ENCODE measurements at places on chromosomes 12 and 14.
A peak's percentile ranks its signal among the peaks of the same experiment; 100 is the strongest.

- DNase-seq: no peak
Observed at GRCh38 chr14:94679937-94680861, 68.0 kb downstream of the SERPINA3 start.

GRCh38 chr14:47852278-47852677 lies 176.9 kb upstream of the MDGA2 start:
- DNase-seq: no peak

DNA sequence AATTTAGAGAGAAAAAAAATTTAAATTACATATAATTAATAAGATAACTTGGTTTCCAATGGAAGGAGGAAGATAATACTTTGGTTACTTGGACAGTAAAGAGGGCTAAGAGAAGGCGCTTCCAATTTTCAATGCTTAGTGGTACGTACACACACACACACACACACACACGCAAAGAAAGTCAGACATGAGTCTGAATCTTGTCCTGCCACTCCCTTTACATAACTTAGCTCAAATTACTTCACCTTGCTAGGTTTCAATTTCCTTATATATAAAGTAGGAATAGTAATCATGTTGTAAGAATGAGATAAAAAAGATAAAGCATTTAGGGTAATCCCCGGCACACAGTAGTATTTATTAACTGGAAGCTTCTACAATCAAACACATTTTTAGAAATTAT lies 39.7 kb upstream of the VCPKMT start:
- DNase-seq: no peak

- peak; percentile 23 for DNase-seq
Observed at GRCh38 chr12:111842556-111843396, 748 bp downstream of the MAPKAPK5 start.

- DNase-seq: no peak
Observed at GRCh38 chr14:29339494-29340172, 573.0 kb downstream of the FOXG1 start.
